ENCODE measurements at places on chromosomes 5 and 9.

- no peak for DNase-seq
These were observed 296.1 kb upstream of the DMAC1 start for GRCh38 chr9:8095672-8096086.

GRCh38 chr5:52961274-52961681, 27.9 kb upstream of the ITGA2 start:
- DNase-seq: no peak

- DNase-seq: no peak
These were observed 11.4 kb upstream of the C5orf63 start for GRCh38 chr5:127084656-127085055.

- DNase-seq: no peak
These were observed 100.9 kb downstream of the EBF1 start for GRCh38 chr5:158998793-158999325.

GRCh38 chr9:136578915-136579649, 33.2 kb upstream of the NOTCH1 start:
- DNase-seq: no peak

DNA sequence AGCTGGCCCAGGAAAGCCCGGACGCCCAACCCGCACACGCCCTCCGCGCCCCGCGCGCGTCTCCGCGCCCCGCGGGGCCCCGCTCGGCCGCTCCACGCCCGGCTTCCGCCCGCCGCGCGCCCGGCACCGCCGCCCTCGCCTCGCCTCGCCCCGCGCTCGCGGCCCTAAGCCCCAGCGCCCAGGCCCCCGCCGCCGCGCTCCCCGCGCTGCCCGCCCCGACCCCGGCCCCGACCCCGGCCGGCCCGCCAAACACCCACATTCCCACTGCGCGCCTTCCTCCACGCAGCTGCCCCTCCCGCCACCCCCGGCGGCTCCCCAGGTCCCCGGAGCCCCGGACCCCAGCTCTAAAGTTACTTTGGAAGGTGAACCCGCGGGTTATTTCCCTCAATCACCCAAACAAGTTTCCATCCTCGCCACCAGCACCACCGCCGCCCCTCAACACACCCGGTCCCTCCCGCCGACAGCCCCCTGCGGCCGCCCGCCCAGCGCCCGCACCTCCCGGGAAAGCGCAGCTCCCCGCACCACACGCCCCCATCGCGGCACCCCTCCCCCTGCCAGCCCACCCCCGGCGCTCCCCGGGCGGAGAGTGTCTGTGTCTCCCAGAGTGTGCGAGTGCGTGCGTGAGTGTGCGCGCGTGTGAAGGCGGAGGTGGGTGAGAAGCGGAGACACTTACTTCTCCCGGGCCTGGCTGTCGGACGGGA, 439 bp downstream of the SSBP2 start:
- no peak for DNase-seq
